ENCODE measurements at places on chromosomes 6 and 20. TPM values are rescaled to one million over a fixed set of nuclear protein-coding genes. Genes with fewer than 3 reads are reported as not detected.
A peak's percentile ranks its signal among the peaks of the same experiment; 100 is the strongest.

DNA sequence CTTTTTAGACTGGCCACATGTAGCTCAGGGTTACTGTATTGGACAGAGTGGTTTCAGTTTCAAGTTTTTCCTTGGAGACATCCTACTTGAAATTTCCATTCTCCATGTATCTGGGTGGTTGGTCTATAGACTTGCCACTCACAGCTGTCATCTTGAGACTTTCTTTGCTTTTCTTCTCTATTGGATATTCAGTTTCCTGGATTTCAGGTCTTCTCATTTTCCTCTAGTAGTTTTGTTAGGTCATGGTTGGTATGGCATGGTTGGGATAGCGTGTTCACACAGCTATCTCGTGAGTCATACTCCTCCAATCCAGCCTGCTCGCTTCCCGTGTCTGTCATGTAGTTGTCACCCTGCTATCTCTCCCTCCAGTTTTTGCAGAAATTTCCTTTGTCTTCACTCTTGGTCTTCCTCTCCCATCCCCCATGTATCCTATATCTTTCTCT is 48.3 kb downstream of the PTPN1 start:
- H3K27me3 ChIP-seq: no peaks in the 10 kb centered on the region
- no peak overlapping the region for H3K27ac ChIP-seq
- peaks cover 23% of the 10 kb centered on the region for H3K4me1 ChIP-seq
- no peak for DNase-seq
- no peaks in the 10 kb centered on the region for H3K36me3 ChIP-seq

DNA sequence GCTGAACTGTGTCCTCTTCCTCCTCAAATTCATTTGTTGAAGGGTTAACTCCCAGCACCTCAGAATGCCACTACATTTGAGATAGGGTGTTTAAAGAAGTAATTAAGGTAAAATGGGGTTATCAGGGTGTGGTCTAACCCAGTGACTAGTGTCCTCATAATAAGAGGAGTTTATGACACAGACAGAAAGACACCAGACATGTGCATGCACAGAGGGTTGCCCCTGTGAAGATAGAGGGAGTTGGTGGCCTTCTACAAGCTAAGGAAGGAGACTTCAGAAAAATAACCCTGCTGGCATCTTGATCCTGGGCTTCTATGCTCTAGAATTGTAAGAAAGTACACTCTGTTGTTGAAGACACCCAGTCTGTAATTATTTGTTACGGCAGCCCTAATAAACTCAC is 24.9 kb upstream of the EDN1 start:
- H3K4me3 ChIP-seq: no peak overlapping the region
- H3K4me1 ChIP-seq: no peaks in the 10 kb centered on the region
- H3K36me3 ChIP-seq: no peaks in the 10 kb centered on the region
- no peak for DNase-seq

DNA sequence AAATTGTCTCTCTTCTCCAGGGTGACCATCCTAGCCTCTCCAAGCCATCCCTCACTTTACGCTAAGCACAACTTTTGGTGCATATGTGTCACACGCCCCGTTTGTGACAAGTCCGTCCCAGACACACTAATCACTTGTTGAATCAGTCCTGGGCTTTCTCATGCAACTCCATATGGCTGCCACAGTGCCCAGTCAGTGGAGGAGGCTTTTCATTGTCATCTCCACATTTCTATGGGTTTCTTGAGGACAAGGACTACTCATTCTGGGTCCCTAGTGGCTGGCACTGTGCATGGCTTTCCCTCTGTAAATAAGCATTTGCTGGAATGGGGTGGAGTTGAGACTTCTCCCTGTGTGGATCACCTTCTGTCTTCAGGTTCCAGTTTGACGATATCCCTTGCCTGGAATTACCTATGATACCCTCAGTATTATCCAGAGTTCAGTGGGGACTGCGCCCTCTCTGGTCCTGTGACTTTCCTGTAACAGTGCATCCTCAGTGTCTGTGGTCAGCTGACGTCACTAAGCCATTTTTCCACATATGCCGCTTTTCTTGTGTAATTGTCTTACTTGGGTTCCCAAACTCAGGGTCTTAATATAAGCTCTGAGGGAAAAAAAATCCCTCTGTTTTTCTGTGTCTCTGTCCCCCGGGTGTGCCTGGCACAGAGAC is 59.8 kb upstream of the MYL9 start:
- H3K4me3 ChIP-seq: no peak overlapping the region
- H3K4me1 ChIP-seq: peaks cover 16% of the 10 kb centered on the region
- H3K27ac ChIP-seq: no peak overlapping the region
- no peak for DNase-seq

DNA sequence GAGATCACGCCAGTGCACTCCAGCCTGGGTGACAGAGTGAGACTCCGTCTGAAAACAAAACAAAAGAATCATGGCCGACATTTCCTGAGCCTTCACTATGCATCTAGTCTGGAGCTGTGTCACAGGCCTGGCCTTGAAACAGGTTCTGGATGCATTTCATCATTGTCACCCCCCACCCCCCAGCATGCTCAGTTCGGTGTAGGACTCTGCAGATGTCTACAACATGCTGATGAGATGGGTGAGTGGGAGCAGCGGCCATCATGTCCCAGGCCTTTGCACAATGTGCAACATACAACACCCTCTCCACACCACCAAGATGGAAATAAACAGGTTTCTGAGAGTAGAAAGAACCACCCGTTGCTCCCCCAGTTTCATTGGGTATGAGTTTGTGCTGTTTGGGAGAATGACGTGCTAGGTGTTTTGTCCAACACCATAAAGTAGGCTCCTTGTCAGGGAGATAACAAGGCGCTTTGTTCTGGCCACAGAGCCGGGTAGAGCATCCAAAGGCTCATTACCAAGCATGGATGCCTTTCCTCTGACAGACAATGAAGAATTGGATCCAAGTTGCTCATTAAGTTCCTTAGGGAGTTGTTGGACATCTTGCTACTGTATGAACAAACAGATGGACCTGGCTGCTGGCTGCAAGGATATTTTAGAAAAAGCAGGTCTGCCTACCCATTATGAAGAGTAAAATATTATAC is 22.1 kb downstream of the SNHG17 start:
- DNase-seq: no peak
- no peak overlapping the region for H3K4me3 ChIP-seq
- peaks cover 1% of the 10 kb centered on the region for H3K4me1 ChIP-seq

DNA sequence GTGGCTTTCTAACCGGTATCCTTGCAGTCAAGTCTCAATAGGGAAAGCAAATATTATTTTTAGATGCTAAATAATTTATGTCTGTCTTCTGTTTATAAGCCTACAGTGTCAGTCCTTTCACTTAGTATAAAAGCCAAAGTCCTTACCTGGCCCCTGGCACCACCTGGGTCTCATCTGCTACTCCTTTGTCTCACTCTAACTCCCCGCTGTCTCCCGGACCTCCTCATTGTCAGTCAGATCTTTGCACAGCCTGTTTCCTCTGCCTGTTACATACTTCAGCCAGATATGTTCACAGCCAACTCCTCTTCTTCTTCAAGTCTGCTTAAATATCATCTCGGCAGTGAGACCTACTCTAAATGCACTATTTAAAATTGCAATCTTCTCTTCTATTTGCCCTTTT is 84.2 kb downstream of the THEMIS start:
- H3K4me3 ChIP-seq: no peak overlapping the region
- H3K4me1 ChIP-seq: no peaks in the 10 kb centered on the region
- H3K27ac ChIP-seq: no peak overlapping the region

- H3K4me1 ChIP-seq: no peaks in the 10 kb centered on the region
- no peak overlapping the region for H3K4me3 ChIP-seq
- no peak for DNase-seq
Measured at GRCh38 chr6:52749556-52750152, 13.6 kb downstream of the GSTA2 start.

GRCh38 chr20:46485431-46485830 is 27.9 kb downstream of the ZNF334 start:
- H3K27me3 ChIP-seq: no peaks in the 10 kb centered on the region
- DNase-seq: no peak
- H3K27ac ChIP-seq: no peak overlapping the region
- no peak overlapping the region for H3K4me3 ChIP-seq
- no peaks in the 10 kb centered on the region for H3K4me1 ChIP-seq

- DNase-seq: no peak
- H3K27ac ChIP-seq: no peak overlapping the region
- no peak overlapping the region for H3K4me3 ChIP-seq
- H3K27me3 ChIP-seq: no peaks in the 10 kb centered on the region
Measured at GRCh38 chr20:10658051-10658823, 15.6 kb downstream of the JAG1 start.

DNA sequence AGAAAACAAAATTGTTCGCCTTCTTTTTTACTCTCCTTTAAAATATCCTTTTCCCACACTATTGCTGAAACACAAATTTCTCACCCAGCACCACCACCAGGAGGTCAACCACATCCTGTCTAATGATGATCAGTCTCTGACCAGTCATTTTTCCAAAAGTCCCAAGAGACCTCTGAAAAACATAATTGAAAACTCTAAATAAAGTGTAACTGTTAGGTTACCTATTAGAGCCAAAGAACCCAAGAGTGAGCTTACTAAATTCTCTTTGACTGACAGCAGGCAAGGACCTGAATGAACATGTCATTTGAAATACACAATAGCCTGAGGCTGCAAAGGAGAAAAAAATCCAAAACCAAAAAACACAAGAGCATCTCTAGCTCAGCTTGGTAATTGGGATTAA is 735.4 kb downstream of the CBLN4 start:
- no peaks in the 10 kb centered on the region for H3K4me1 ChIP-seq
- H3K27me3 ChIP-seq: no peaks in the 10 kb centered on the region
- no peak overlapping the region for H3K4me3 ChIP-seq
- H3K27ac ChIP-seq: no peak overlapping the region
- no peaks in the 10 kb centered on the region for H3K36me3 ChIP-seq
- no peak for DNase-seq

DNA sequence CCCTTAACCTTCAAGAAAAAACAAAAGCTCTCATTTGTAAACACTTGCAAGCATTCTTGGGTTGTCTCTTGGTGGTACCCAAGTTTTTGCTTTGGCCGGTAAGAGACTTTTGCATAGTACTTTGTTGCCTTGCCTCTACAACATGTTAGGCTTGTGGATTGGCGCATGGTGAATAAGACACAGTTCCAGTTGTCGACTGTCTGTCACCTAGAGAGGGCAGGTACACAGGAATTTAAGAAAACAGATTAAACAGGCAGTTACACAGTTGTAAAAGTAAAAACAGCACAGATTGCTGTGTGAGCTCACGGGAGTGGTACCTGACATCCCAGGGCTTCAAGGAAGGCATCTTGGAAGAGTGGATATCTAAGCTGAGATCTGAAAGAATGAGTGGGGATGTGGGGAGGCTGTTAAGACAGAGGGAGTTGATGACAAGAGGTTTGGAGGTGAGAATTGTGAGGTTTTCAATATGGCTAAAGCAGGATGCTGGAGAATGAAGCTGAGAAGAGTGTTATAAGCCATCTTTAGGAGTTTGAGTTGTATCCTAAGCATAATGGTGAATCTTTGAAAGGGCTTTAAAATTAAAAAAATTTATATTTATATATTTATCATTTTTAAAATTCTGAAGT is 19.2 kb downstream of the UTRN start:
- H3K36me3 ChIP-seq: no peaks in the 10 kb centered on the region
- H3K27me3 ChIP-seq: no peaks in the 10 kb centered on the region
- peaks cover 4% of the 10 kb centered on the region for H3K4me1 ChIP-seq
- no peak for DNase-seq
- H3K27ac ChIP-seq: no peak overlapping the region
- H3K4me3 ChIP-seq: no peak overlapping the region

- H3K27me3 ChIP-seq: no peaks in the 10 kb centered on the region
- H3K27ac ChIP-seq: no peak overlapping the region
- H3K4me1 ChIP-seq: no peaks in the 10 kb centered on the region
- H3K4me3 ChIP-seq: no peak overlapping the region
Measured at GRCh38 chr6:93675856-93676417, 256.6 kb upstream of the EPHA7 start.

- no peak for DNase-seq
- H3K4me3 ChIP-seq: no peak overlapping the region
- H3K36me3 ChIP-seq: no peaks in the 10 kb centered on the region
- H3K27ac ChIP-seq: no peak overlapping the region
Measured at GRCh38 chr20:17059465-17059864, 167.4 kb upstream of the PCSK2 start.

DNA sequence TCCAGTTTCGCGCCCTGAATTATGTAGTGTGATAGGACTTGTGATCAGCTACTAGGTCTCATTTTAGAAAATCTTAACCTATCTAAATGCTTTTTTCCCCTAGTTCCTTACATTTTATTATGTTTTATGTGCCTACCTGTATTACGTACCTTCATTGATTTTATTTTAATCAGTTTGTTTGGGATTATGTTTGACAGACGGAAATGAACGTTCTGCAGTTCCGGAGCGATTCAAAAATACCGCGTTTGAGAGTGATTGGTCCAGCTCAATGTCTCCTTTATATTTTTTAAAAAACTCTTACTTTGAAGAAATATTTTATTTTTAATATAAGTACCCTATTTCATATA is 114.3 kb upstream of the BTN3A2 start:
- DNase-seq: no peak
- H3K27ac ChIP-seq: no peak overlapping the region
- H3K36me3 ChIP-seq: no peaks in the 10 kb centered on the region
- H3K4me3 ChIP-seq: peak overlapping the region; percentile 35
- H3K27me3 ChIP-seq: peaks cover 8% of the 10 kb centered on the region

DNA sequence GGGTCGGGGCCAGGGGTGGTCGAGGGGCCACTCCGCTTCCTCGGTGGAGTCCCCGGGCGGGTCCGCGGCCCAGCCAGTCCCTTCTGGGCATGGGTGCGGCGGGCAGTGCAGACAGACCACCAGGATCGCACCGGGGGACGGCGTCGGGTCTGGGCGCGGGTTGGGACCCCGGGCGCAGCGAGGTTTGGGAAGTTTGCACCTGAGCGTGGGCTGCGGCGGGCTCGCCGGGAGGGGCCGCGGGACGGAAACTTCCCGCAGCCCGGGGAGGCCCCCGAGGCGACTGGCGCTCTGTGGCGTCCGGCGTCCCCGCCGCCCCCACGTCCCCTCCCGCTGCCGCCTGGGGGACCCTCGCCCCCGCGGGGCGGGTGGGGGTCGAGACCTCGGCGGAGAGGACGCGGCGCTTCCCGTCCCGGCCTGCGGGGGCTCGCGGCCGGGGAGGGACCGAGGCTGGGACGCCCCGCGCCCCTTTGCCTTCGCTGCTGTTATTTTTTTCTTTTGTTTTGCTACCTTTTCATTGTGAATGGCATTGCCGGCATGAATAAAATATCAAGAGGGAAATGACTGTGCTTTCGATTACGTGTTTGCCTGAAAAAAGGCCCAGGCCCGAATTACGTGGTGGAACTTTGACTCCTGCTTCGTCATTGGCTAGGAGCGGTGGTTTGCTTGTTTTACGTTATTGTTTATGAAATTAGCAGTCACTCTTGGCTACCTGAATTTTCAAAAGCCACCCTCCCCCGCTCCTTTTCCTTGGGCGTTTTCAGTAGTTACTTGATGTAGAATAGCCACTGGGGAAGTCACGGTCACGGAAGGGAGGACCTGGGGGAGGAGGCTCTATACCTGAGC is 703 bp downstream of the SNX9 start:
- H3K4me3 ChIP-seq: peak overlapping the region; percentile 76
- H3K27me3 ChIP-seq: no peaks in the 10 kb centered on the region
- peaks cover 5% of the 10 kb centered on the region for H3K4me1 ChIP-seq
- peak overlapping the region; percentile 99 for H3K27ac ChIP-seq
- DNase-seq: peak; percentile 47

- no peaks in the 10 kb centered on the region for H3K4me1 ChIP-seq
- DNase-seq: no peak
- H3K4me3 ChIP-seq: no peak overlapping the region
- H3K27ac ChIP-seq: no peak overlapping the region
- no peaks in the 10 kb centered on the region for H3K27me3 ChIP-seq
Measured at GRCh38 chr20:6974838-6975237, 207.4 kb downstream of the BMP2 start.

SPINT3 gene
- total RNA-seq: not detected

PPDPF gene
- total RNA-seq: 248 TPM

ADGB gene
- total RNA-seq: 0.60 TPM
